ENCODE measurements at places on chromosomes 7 and 10.

GRCh38 chr7:2981103-2981480, 62.6 kb downstream of the CARD11 start:
- DNase-seq = no peak

DNA sequence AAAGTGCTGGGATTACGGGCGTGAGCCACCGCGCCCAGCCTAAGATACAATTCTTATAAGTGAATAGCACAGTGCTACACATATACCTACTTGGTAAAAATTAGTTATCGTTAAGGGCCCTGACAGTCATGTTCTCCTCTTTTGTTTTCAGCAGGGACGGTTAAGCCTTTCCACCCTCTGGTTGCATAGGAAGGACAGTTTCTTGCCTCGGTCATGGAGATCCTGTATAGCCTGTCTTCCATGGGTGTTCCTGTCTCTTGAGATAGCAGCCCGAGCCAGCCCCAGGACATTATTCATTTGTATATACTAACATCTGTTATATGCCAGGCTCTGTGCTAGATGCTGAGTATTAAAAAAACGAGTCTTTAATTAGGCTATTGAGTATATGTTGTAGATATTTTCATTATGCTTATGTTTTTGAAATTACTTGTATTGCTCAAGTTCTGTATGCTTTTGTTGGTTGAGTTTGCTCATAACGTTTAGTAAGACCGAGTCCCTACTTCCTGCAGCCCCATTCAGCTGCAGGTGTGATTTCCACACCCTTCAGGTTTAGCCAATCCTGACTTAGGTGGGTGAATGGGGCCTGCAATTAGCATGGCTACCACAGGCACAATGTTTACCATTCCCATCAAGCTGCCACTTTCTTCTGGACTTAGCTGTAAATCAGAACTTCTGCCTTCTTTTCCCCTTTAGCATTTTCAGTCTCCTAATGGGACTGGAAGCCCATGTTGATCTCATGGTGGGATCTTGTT, 24.8 kb downstream of the CCSER2 start:
- DNase-seq = no peak

DNA sequence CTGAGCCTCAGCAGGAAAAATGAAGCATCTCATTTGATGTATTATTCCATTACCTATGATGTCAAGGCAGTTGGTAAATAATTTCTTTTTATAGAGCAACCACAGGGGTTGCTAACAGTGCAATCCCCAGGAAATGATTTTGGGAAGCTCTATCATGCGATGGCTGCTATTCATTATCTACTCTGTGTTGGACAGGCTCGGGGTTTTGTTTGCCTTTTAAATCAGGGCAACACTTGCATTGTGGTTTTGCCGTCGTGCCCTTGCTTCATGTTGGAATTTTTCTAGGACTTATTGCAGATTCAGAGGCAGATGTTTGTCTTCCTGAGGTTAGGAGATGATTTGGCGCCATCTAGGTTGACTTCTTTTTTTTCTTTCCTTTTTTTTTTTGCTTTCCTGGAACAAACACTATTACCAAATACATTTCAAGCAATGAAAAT, 128.4 kb downstream of the BICC1 start:
- DNase-seq = no peak

DNA sequence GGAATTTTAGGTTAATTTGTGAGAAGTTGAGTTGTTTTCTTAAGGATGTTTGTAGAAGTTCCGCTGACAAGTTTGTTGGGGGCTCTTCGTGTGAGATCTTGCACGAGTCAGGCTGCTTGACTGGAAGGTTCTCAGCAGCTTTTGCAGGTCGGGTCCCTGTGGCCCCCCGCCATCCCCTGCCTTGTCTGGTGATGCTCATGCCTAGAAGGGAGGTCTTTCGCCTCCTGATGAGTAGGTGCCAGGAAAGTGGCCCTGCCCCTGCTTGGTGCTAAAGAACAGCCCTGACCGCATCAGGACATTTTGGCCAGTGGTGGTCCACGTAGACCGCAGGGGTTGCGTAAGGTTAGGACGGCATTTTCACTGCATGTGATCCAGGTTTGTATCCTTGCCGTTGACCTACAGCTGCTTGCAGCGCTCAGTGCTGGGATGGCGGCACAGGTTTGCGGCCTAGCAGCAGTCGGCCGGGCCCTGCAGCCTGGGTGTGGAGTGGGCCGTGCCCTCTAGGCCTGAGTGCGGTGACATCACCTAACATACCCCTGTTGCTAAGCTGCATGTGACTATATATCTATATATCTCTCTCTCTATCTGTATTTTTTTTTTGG, 62.4 kb downstream of the DNAJB6 start:
- no peak for DNase-seq

- DNase-seq = no peak
These were observed 38.3 kb upstream of the PRLHR start for GRCh38 chr10:118633786-118634185.

GRCh38 chr7:92720604-92721350, 115.6 kb downstream of the CDK6 start:
- DNase-seq = no peak

DNA sequence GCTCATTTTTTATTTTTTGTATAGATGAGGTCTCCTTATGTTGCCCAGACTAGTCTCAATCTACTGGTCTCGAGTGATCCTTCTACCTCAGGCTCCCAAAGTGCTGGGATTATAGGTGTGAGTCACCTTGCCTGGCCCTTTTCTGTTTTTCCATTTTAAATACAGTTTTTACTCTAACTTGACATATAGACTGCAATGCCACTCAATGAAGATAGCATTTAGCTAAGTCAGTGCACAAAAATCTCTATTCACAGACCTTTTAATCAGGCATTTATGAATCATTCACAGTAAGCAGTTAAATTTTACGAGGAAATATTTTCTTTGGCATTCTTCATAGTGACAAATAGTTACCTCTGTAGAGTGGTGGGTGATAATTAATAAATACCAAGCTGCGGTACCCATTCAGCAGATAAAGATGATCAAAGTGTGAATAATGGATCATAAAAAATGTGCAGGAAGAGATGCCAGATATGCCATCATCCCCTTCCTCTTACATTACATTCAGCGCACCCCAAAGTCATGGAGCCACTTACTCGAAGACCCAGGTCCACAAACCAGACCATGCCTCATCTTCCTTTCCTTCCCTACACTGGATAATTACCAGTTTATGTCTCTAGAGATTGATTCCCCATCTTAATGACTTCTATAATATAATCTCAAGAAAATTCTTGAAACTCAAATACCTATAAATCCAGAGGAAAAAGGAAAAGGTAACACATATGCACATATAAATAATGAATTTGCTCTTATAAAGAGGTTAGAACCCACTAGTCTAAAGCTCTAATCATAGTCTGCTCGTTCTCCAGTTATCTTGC, 56.0 kb downstream of the UBE2H start:
- no peak for DNase-seq

DNA sequence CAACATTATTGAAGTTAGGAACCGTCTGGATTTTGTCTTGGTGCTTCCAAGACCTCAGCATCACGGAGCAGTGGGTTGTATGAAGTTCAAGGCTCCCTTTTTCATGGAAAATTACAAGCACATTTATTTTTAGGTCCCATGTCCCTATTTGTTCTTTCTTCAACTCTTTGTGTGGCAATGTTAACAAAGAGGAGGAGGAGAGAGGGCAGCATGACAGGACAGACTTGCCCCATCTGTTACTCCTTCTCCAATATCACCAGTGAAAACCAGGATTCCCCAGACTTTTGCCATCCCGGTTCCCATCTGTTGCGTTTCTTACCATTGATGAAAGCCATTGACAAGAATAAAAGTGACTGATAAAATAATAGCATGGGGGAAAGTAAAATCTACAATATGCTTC, 28.6 kb downstream of the EEPD1 start:
- DNase-seq = no peak

DNA sequence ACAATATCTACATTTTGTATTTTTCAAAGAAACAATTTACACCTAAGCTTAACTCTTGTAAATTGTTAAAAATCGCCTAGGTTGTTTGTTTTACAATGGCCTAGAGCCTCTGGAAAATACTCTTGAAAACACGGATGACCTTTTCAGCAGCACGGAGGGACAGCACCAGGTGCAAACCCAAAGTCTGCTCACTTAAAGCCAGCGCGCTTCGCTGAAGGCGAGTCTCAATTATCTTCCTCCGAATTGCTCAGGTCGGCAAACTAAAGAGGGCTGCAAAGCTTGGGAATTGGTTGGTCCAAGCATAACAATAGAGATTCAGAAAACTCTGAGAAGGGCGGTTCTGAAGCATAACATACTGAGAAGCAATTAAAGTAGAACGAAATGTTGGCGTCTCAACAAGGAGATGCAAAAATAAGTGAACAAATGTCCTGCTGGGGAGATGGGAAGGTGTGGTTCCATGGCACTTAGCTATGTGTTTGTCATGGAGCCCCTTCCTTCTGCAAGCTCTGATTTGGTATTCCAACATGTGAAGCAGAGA, 139.9 kb upstream of the PITRM1 start:
- no peak for DNase-seq

- no peak for DNase-seq
These were observed 73.0 kb upstream of the LRRTM3 start for GRCh38 chr10:66852811-66853210.

GRCh38 chr10:126561294-126561920, 109.1 kb downstream of the C10orf90 start:
- DNase-seq = no peak

- DNase-seq = no peak
These were observed 152.9 kb downstream of the MAGI2 start for GRCh38 chr7:79300573-79300972.

DNA sequence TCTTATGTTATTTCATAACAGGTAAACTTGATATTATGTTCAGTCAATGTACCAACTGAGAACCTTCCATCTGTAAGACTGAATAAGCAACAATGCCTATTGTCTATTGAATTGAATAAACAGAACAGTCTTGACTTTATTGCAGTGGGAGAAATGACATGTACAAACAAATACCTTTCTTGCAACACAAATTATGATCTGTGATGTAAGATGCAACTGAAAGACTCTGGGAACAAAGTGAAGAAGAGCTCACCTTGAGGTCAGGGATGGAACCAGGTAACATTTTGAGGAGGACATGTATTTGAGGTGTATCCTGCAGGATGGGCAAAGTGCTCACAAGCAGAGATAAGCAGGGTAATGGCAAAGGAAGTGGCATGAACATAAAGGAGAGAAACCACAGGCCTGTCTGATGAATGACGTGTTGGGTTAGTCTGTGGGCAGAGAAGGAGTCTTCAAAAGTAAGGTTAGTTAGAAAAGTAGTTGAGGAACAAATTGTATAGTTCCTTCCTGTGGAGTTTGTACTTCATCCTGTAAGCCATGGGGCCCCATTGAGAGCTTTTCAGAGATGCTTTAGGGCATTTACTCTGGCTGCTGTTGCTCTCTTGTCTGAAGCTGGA, 9.5 kb downstream of the PNLIPRP3 start:
- DNase-seq = no peak

DNA sequence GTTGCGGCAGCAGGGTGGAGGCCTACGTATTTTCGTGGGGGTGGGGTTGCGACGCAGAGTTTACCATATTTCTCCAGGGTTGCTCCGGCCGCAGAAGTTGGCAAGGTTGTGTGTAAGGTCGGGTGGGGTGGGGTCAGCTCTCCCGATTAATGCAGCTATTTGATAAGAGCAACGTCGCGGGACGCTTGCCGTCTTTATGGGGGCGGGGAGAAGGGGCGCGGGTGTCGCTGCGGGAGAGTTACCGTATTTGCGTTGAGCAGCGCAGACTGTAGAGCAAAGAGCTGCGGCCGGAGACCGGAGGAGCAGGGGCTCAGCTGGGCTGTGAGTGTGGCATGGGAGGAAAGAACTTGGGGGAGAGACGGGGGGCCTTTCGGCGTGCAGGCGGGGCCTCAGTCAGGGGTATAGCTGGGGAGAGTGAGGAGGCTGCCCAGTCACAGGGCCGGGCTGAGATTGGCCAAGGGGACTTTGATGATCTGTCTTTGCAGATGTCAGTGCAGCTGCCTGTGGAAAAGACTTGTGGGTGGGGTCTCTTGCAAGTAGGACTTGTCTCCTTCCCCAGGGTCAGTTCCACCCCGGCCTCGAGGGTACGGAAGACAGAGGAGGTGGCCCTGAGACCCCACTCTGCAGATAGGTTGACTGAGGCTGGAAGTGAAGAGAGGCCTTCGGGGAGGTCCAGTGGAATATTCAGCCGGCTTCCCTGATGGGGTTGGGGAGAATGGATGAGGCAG, 26.6 kb downstream of the ZNF775 start:
- no peak for DNase-seq

- no peak for DNase-seq
These were observed 41.2 kb upstream of the PLPP4 start for GRCh38 chr10:120415709-120416330.

DNA sequence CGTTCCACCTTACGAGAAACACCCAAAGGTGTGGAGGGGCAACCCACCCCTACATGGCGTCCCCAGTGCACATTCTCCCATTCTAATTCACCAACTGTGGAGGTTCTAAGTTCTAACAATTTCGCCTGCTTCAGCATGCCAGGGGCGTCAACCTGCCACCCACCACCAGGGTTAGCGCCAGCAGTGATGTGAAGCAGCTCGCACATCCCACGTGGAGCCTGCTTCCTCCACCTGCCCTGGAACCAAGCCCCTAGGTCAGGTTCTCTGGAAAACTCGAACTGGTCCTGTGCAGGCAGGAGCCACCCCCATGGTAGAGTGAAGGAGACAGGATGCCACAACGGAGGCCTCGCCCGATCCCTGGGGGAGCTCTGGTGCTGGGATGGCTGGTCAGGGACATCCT, 33.3 kb upstream of the FXYD4 start:
- no peak for DNase-seq

- DNase-seq = no peak
These were observed 22.1 kb downstream of the STAMBPL1 start for GRCh38 chr10:88901984-88902789.

DNA sequence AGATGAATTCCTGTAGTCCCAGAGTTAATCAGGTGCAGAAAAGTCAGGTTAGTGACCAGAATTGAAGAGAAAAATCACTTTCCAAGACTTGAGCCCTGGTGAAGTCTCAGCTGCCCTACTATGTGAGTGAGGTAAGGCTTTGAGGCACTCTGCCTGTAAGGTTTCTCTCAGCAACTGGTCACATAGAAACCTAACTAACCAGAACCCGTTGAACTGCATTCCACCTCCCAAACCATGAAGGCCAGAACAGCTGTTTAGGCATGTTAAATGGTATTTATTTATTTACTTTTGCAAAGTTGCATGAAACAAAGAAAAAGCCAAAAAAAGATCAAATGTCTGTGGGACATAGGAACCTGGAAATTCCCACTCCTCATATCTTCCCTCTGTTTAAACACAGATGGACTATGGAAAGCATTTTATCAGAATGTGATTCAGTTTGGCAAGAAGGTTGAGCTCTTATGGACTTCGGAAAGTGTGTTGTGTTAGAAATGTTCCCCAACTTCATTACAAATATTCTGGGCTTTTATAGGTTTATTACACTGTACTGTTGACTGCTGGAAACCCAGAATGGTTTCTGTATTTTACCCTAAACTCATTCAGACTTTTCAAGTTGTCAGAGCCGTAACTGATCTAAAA, 12.8 kb upstream of the GPR85 start:
- DNase-seq = no peak

GRCh38 chr7:123352973-123353372, 153.2 kb upstream of the SLC13A1 start:
- no peak for DNase-seq

DNA sequence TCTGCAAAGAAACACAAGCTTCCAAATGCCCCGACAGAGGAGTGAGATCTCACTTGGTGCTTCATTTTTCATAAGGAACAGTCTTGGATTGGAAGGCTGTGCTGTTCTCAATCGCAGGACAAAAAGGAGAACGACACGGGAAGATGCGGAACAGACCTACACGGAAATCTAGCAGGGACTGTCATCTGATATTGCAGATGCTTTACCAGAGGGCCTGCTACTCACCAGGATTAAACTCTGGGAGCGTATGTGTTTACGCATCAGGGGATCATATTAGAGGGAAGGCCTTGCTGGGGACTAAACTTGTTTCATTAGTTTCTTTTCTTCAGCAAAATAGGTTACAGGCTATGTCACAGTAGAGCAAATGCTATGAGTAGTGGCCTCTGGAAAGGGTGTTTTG, 82.8 kb upstream of the EEPD1 start:
- DNase-seq = no peak
